ENCODE measurements at places on chromosomes 5 and 9.
A peak's percentile ranks its signal among the peaks of the same experiment; 100 is the strongest.

- peak; percentile 1 for DNase-seq
These were observed 51.1 kb upstream of the SNX2 start for GRCh38 chr5:122723606-122724352.

DNA sequence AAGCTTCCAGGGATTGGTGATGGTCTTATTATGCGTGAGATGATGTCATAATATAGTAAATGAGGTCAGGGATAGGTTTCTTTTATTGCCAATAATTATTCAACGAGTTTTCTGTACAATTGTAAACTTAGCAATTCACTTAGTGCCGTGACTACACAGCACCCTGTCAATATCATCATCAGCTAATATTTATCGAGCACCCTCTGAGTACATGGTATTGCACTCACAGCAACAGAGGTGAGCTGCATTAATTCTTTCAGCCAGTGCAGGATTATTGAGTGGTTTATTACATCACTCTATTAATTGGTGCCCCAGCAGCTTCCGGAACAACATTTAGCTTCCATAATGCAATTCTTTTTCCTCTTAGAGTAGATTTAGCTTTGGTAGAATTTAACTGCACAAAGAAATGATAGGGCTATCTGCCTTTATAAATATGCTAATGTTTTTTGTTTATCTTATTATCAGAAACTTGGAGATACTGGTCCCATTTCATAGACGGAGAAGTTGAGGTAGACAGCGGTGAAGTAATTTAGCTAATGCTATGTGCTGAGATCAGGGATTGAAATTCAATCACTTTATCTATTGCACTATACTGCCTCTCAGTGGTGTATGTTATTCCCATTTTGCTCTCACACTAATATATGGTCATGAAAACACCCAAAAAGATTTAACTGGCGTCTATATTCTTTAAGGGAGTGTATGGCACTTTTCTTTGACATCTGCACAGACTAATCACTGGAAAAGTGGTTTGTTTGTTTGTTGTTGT is 726.1 kb upstream of the WWC1 start:
- DNase-seq = no peak

DNA sequence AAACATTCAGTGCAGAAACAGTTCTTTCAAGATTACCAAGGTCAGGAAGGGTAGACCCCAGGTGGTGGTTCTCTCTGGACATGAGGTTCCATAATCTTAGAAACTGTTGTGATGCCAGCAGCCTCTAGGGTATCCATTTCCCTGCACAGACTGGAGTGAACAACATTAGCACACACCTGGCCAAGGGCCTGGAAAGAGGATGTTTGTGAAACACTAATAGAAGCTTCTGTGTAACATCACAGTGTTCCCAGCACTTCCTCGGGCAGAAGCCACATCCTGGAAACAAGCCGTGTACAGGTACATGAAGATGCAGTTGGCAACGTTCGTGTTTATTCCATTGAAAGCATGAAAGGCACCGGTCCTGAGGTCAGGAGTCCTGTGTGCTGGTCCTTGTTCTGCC is 598.2 kb upstream of the KLF4 start:
- no peak for DNase-seq

- DNase-seq = no peak
These were observed 195.3 kb downstream of the FBXL7 start for GRCh38 chr5:15695215-15695731.

- DNase-seq = no peak
These were observed 196.3 kb upstream of the DAPK1 start for GRCh38 chr9:87301371-87301770.

DNA sequence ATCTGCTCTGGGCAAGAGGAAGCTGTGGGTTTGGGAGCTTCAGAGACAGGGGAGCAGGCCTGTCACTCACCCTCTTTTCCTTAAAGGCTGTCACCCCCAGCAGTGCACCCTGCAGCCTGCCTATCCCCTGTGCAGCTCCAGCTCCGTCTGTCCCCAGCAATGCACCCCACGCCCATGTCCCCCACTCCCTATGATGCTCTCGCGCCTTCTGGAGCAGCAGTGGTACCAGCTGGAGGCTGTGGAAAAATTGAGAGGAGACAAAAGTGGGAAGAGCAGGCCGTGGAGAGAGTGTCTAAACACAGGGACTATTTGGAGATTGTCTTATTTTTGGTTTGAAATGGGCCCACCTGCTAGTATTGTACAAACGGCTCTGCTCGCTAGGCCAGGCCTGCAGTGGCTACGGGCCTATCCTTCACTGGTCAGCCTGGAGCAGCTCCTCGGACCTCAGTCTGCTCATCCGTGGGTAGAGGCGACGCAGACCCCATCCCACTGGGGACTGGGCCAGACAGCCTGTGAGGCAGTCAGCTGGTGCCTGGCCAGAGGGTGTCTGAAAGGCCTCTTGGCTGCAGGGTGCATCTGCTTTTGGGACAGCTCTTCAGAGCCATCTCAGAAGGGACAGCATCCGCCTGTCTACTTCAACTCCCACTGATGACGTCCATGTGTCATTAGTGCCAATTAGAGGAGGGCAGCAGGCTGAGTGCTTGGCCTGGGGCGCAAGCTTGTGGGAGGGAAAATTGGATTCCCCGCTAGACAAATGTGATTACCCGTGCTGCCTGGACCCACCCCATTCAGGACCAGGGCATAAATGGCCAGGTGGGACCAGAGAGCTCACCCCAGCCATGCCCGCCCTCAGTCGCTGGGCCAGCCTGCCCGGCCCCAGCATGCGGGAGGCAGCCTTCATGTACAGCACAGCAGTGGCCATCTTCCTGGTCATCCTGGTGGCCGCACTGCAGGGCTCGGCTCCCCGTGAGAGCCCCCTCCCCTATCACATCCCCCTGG is at the start of gene DBH:
TSS of gene DBH (plus strand) at position 831 of the 999 bp plus-strand sequence. CDS start at position 840, 9 bp downstream.
- DNase-seq = no peak

DNA sequence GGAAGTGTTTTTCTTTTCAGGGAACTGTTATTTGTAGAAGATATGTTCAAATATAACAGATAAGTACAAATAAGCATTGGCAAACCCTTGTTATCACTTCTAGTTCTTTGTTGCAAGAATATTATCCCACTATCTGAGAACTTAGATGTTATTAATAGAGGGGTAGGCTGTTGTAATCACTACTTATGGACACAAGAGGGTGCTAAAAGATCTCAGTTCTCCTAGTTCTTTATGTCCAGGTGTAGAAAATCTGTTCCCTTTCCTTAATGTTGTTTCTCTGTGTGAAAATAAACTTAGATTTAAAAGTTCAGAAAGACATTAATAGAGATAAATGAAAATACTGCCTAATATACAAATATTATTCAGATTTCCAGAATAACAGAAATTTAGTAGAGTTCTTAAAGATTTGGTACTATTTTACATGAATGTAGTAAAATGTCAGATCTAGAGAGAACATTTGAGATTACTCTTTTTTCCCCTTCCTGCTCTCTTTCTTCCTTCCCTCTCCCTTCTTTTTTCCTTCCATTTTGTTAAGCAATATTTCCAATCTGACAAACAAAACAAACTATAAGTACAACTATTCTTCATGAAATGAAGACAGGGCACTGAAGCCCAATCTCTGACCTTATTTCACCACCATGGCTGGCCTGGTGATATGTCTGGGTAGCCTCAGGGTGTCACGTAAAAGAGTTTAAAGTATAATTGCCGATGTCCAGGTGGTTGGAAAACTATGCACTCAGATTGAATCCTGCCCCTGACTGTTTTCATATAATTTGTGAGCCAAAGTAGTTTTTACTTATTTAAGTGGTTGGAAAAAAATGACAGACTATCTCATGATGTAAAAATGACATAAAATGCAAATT is 43.6 kb upstream of the C5orf46 start:
- DNase-seq = no peak

- no peak for DNase-seq
These were observed 71.6 kb upstream of the GALNT10 start for GRCh38 chr5:154118893-154119336.

DNA sequence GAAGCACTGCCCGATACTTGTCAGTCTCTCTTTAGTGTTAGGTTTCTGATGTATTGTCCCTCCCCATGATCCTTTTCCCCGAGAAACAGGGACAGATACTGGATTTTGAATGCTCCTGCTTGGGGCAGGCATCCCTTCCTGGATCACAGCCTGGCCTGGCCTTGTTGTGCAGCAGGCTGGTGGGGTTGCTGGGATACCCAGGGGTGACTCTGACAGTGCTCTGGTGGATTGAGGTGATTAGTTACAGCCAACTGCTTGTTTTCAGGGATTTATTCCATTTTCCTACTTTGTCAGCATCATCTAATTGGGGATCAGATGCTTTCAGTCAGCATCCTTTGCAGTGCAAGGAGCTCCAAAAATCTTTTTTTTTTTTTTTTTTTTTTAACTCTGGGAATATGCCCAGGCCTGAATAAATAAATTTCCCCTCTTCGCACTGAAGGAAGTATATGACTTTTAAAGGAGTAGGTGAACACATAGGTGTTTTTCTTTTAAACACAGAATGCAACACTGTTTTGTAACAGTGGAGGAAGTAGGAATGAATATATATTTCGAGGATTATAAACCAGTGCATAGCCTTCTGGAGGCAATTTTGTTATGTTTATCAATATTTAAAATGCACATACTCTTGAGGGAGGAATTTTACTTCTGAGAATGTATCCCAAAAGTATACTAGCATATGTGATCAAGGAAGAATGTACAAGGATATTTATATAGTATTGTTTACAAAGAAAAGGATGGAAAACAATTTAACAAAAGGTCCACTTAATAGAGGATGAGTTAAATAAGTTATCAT is 127.3 kb upstream of the ELL2 start:
- DNase-seq = no peak

- DNase-seq = no peak
These were observed 14.8 kb upstream of the MARCHF6 start for GRCh38 chr5:10338686-10339057.

DNA sequence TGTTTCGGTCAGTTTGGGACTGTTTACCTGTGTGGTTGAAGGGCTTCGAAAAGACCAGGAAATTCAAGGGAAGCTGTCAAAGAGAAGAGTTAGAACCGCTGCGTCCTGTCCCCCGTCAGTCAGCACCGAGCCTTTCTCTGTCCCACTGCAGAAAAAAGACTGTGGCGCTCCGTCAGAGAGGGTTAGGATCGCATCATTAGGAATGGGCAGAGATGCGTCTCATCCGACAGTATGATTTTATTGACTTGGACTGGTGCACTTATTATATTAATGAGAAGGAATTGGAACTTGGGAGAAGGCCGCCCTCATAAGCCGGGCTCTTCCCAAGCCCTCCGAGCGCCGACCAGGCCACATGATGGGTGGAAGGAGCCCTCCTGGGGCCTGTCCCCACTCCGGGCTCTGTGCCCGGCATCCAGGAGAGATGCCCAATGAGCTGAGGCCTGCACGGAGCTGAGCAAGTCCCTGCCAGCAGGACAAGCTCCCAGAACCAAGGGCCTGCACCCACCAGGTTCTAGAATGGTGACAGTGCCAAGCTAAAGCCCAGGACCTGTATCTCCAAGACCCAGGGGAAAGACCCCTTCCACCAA is 71.5 kb downstream of the NEK6 start:
- no peak for DNase-seq

- no peak for DNase-seq
These were observed 462.9 kb downstream of the SEMA5A start for GRCh38 chr5:9082996-9083395.

DNA sequence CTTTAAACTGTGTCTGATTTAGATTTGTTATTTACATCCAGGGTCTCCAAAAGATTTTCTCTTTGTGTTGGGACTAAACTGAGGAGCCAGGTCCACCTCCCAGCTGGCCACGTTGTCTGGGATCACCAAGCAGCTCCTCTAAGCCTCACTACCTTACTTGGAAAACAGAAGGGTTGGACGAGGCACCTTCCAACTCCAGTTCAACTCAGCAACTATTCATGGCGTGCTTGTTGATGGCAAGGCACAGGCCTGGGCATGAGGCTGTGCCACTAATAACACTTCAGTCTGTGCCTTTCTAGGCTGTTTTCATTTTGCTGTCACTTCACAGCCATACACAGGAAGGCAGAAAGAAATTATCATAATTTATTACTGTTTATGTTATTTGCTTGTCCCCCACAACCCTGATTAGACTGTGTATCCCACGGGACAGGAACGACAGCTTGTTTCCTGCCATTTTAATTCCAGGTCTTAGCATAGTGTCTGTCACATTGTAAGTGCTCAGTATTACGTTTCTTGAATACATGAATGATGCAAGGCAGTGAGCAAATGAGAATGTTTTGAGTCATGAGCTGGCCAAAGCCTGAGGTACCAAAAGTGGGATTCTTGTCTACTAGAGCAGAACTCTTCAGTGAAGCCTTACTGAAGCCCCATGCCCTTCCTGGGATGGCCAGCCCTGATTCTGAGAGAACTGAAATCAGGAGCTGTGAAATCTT is 125.8 kb downstream of the GALNT10 start:
- no peak for DNase-seq

- no peak for DNase-seq
These were observed 248.9 kb downstream of the DOCK8 start for GRCh38 chr9:463455-464171.

DNA sequence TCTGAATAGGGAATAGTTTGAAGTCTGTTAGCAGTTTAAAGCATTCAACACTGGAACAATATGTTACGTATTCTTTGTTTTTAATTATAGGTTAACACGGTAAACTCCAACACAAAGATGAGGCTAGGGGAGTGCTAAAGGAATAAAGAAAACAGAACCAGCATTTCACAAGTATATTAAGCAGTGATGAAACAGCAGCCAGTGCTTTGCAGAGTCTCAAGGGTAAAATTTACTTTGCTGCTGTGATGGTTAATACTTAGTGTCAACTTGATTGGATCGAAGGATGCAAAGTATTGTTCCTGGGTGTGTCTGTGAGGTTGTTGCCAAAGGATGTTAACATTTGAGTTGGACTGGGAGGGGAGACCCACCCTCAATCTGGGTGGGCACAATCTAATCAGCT is 30.0 kb upstream of the GSN start:
- no peak for DNase-seq

GRCh38 chr5:83294246-83294645 is 177.3 kb upstream of the VCAN start:
- DNase-seq = no peak

- DNase-seq = no peak
These were observed 493.4 kb upstream of the COX7C start for GRCh38 chr5:86124333-86124732.

- no peak for DNase-seq
These were observed 13.2 kb downstream of the SPINK1 start for GRCh38 chr5:147818290-147818689.

- DNase-seq = no peak
These were observed 232.2 kb downstream of the NFIB start for GRCh38 chr9:14081745-14082144.

DNA sequence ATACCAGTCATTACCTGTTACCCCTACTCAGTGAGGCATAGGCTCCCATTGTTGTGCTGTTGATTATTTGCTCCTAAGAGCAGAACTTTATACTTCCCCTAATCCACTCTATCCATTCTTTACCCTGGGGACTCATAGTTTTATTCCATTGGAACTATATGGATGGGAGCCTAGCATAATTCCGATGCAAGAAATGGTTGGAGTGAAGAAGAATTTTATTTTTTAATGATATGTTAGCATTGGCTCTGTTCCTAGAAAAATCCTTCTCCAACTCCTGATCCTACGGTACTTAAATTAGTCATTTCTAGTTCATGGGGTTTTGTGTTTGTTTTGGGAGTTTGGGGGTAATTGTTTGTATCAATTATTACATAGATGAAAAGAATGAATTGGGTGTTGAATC is 191.5 kb downstream of the GOLPH3 start:
- DNase-seq = no peak

All from HAP-1 (cell line).